Epithelial cell of esophagus (primary cell): ENCODE measurements at places on chromosomes 16 and 17.

- DNase-seq = no peak
These were observed 26.0 kb upstream of the MPHOSPH6 start for GRCh38 chr16:82195917-82196494.

- no peak for DNase-seq
These were observed 101.6 kb upstream of the TOB1 start for GRCh38 chr17:50967795-50968194.

DNA sequence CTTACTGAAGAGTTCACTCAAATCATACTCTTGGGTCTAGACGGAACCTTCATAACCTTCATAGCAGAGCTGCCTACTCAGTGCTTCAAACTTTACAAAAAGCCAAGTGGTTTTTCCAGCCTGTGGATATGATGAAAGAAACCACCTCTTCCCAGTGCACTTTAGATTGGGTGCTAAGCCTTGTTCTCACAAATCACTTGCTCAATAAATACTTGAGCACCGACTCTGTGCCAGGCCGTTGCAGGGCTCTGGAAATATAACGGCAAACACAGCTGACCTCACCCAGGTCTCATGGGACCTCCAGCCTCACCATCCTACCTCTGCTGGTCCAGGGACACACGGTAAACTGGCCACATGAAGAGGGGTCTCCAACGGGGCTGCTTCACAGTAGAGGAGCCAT, 35.7 kb downstream of the CDRT4 start:
- no peak for DNase-seq

- DNase-seq = no peak
These were observed 22.6 kb downstream of the NT5M start for GRCh38 chr17:17325816-17326215.

DNA sequence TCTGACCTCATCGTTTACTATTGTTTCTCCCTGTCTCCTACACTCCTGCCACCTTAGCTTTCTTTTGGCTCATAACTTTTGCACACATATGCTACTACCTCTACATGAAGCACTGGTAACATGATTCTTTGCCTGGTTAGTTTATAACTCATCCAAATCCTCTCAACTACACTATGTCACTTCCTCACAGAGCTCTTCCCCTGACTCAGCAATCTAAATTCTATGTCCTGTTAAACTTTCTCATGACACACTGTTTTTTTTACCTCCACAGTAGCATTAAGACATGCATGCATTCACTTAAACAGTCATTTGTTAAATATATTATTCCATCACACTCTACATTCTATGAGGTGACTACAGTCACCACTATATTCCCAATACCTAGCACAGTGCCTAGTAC, 19.7 kb downstream of the APPBP2 start:
- peak; percentile 74 for DNase-seq

- no peak for DNase-seq
These were observed 72.6 kb downstream of the MGAT5B start for GRCh38 chr17:76940738-76941350.

DNA sequence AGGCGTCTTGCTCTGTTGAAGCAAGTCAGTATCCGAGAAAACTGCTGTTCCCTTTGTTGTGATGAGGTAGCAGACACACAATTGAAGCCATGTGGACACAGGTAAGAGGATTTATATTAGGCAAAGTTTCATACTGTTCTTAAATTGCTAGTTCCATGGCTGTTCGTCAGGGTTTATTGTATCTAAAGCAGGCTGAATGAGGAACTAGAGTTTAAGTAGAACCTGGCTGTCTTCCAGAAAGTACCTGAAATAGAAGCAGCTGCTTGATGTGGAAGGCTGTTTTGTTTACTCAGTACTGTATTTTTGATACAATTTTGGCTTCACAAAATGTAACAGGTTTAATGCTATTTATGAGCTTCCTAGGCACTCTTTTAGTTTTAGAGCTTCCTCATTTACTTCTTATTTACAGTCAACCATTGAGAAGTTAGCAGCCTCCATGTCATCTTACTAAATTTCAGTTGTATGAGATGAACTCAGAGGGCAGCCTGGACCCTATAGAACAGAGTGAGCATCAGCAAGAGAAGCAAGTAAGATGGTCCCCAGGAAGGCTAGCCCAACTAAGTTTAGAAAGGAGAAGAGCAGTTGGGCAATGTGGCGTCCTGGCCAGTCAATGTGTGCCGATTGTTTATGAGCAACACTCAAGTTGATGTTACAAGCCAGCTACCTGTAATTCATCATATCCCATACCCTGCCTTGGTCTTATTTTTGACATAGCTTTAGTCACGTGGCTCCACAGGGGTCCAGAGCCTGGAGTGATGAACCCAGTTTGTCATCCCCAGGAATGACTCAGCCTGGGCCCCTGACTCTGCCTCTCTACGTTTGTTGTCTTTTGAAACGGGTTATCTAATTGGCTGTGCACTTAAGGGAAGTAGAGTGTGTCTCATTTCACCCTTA, 9.7 kb upstream of the ARL2BP start:
- DNase-seq = peak; percentile 26

DNA sequence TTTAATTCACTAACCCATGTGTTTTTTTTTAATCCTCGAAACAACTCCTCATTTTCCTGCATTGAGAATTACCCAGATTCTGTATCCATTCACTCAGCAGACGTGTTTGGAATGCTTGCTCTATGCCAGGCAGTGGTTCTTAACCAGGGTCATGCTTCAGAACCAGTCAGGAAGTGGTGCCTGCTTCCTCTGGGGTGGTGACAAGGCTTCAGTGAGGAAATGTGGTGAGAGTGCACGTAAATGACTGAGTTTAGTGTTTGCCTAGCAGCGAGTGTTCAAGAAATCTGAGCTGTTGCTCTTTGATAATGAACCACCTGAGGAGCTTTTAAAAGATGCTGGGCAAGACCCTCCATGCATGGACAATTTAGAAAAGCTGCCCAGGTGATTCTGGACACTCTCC, 9.9 kb downstream of the ZFP90 start:
- no peak for DNase-seq

- peak; percentile 38 for DNase-seq
These were observed 5.3 kb upstream of the CDR2L start for GRCh38 chr17:74981979-74982662.

GRCh38 chr16:48481772-48482171, 96.6 kb upstream of the SIAH1 start:
- no peak for DNase-seq

GRCh38 chr16:57192146-57192545, 6.0 kb downstream of the RSPRY1 start:
- no peak for DNase-seq

GRCh38 chr16:2428784-2429033, 538 bp upstream of the CCNF start:
- no peak for DNase-seq
